NCI-H1105 treated with DMSO at 0.1 percent for 48 hours (cell line): ENCODE measurements at places on chromosomes 11 and 22.

DNA sequence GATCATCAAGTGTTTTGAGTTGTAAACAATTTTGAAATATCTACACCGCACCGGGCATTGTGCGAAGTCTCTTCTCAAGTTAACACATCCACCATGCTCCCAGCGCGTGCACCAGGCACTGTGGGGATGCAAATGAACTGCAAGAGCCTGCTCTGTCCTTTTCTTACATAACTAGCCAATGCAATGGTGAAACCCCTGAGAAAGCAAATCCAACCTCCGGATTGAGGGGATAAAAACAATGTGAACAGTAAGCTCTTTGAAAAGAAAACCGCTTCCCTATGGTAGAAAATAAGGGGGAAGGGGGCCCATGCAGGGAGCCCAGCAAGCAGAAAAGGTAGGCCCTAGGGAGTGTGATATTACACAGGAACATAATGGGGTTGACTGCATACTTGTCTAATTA lies 274.9 kb upstream of the MPPED2 start:
- no peak for DNase-seq

DNA sequence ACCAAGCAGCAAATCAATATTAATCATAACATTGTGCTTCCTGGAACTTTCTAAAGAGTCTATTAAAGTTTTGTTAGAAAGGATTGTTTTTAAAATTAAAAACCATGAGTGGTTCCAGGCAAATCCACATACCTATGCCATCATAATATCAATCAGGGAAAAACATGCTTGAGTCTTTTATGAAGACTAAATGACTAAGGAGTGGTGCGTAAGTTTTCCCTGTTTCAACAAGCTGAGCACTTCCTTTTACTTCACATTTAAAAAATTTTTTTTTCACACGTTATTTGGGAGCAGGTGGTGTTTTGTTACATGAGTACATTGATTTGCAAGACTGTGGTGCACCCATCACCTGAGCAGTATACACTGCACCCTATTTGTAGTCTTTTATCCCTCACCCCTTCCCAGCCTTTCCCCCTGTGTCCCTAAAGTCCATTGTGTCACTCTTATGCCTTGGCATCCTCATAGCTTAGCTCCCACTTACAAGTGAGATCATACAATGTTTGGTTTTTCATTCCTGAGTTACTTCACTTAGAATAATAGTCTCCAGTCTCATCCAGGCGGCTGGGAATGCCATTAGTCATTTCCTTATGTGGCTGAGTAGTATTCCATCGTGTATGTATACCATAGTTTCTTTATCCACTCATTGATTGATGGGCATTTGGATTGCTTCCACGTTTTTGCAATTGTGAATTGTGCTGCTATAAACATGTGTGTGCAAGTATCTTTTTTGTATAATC lies 1190.3 kb upstream of the RAG2 start:
- DNase-seq = no peak

DNA sequence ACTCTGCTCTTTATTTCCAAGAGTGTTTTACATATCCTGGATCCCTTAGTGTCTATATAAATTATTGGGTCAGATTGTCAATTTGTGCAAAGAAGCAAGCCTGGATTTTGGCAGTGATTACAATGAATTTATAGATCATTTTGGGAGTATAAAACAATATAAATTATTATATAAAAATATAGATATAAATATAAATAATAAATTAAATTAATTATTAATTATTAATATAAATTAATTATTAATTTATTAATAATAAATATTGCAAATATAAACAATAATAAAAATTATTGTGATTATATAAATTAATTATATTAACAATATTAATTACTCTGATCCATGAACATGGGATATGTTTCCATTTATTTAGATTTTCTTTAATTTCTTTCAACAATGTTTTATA lies 32.5 kb downstream of the RTL6 start:
- DNase-seq = no peak

DNA sequence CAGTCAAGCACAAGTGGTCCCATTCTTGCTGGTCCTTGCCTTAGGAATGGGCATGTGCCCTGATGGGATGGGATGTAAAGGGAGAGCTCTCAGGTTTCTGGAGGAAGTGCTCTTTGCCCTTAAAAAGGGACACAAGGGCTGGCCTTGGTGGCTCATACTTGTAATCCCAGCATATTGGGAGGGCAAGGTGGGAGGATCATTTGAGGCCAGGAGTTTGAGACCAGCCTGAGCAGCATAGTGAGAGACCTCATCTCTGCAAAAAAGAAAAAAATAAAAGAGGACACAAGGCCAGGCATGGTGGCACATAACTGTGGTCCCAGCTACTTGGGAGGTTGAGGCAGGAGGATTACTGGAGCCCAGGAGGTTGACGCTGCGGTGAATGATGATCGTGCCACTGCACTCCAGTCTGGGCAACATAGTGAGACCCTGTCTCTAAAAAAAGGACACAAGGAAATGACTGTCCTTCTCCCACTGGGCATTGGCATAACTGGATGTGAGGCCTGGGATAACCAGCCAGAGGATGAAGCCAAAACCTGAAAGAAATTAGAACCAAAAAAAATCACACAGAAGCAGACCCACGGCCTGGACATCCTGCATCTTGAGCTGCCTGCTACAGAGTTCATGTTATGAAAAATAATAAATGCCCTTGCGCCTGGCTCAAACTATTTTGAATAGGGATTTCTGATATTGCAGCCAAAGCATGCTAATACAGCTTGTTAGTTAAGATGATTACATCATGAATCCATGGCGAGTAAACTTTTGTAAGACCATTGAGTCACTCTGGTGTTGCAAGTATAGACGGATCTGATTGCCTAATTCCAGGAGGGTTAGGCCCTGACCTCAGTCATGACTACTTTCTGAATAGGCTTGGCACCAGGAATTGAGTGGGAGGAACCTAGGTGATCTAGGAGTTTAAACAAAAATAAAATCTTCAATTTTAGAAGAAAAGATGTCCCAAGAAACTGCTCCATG lies 12.9 kb upstream of the CRKL start:
- no peak for DNase-seq

GRCh38 chr11:66011239-66011784 lies 496 bp upstream of the CST6 start:
- no peak for DNase-seq

DNA sequence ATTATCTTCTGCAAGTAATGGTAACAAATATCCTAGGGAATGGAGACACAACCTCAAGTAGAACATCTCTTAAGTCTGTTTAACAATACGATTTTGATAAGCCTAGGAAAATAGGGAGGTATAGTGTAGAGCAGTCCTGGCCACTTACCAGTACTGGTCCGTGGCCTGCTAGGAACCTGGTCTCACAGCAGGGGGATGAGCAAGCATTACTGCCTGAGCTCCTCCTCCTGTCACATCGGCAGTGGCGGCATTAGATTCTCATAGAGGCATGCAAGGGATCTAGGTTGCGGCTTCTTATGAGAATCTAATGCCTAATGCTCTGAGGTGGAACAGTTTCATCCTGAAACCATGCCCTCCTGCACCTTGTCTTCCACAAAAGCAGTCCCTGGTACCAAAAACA lies 4.4 kb downstream of the OR51V1 start:
- no peak for DNase-seq

DNA sequence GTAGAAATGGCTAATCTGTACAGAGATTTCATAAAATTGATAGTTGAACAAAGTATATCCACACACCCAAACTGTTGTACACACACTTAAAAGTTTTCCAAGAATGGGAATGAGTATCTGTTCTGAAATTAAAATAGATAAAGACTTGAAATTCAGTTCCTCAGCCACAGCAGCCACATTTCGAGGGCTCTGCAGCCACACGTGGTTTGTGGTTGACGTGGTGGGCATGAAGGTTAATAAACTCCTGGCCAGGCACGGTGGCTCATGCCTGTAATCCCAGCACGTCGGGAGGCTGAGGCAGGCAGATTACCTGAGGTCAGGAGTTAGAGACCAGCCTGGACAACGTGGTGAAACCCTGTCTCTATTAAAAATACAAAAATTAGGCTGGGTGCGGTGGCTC lies 24.0 kb downstream of the TPST2 start:
- DNase-seq = no peak

DNA sequence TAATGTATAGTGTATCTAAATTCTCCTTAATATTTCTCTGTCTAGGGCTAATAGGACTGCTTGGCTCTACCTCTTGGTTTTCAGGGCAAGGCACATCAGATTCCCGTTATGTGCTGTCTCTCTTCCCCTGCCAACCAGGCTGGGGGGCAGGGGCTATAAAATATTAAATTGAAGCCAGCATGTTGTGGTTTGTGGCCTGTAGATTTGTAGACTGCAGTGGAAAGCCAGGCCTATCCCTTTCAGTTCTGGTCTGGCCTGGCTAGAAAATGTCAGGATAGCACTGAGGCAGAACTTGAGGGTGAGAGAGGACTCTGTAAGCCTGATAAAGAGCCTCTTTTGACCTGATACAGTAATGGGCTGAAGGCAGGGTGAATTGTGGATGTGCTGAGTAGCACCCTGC lies 14.4 kb upstream of the GRK2 start:
- no peak for DNase-seq

GRCh38 chr11:40230821-40231220 lies 1228.6 kb downstream of the LRRC4C start:
- no peak for DNase-seq
